ENCODE measurements at places on chromosomes 4 and X.

DNA sequence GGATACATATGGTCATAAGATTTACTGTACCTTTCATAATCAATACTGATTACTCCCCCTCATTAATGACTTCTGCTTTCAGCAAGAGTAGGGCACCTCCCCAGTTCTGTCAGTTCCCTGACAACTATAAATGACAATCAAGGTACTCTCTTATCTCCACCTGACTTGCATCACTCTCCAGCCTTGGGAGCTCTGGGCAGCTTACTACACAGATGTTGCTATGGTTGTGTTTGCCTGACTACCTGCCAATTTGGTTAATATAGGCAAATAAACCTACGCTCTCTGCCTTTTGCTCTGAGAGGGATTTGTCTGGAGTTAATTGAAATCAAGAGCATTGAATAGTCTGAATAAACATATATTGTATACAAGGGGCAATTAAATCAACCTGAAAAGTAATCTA is 22.8 kb upstream of the MAP7D3 start:
- H3K36me3 ChIP-seq = no peaks in the 10 kb centered on the region
- peaks cover 3% of the 10 kb centered on the region for H3K4me1 ChIP-seq

DNA sequence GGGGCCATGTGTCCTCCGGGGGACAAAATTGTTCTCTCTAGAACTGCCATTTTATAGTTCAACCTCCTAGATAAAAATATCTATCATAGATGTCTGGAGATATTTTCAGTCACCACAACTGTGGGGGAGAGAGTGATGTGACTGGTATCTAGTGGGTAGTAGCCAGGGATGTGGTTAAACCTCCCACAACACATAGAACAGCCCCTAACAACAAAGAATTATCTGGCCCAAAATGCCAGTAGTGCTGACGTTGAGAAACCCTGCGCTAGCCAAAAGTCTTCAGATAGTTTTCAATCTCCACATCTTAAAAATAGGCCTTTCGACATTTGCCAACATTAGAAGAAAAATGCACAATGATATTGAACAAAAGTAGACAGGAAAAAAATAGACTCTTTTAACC is 19.0 kb upstream of the SUPT20HL2 start:
- H3K27me3 ChIP-seq = no peaks in the 10 kb centered on the region
- H3K4me3 ChIP-seq = no peak overlapping the region
- DNase-seq = no peak
- H3K27ac ChIP-seq = no peak overlapping the region
- H3K4me1 ChIP-seq = no peaks in the 10 kb centered on the region

GRCh38 chr4:98508829-98509598 is 149.4 kb downstream of the TSPAN5 start:
- H3K27me3 ChIP-seq = no peaks in the 10 kb centered on the region
- peaks cover 19% of the 10 kb centered on the region for H3K36me3 ChIP-seq
- peaks cover 57% of the 10 kb centered on the region for H3K4me1 ChIP-seq
- no peak for DNase-seq
- no peak overlapping the region for H3K27ac ChIP-seq

DNA sequence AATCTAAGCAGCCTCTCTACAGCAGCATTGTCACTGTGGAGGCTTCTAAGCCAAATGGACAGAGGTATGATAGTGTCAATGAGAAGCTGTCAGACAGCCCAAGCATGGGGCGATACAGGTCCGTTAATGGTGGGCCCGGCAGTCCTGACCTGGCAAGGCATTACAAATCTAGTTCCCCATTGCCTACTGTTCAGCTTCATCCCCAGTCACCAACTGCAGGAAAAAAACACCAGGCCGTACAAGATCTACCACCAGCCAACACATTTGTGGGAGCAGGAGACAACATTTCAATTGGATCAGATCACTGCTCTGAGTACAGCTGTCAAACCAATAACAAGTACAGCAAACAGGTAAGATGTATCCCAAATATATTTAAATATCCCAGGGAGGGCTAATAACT is 4.1 kb downstream of the PCDH7 start:
- no peak overlapping the region for H3K27ac ChIP-seq
- peaks cover 3% of the 10 kb centered on the region for H3K4me1 ChIP-seq
- peaks cover 2% of the 10 kb centered on the region for H3K36me3 ChIP-seq

DNA sequence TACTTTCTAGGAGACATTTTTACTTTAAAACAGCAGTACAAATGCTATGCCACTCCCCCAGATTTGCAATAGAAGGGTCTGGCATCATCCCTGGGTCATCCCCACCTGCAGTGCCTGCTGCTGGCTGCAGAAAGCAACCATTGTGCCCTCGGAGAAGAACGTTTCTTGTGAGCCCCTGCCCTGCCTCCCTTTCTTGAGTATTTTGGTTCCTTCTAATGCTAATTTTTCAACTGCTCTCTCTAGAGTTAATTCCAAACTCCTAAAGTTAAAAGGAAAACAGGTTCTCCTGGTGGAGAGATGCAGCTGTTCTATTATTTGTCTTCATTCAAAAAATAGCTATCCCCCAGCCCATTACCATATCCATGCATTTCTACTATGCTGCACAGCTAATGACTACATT is 107.1 kb downstream of the IDS start:
- no peak for DNase-seq
- H3K36me3 ChIP-seq = no peaks in the 10 kb centered on the region
- H3K27me3 ChIP-seq = no peaks in the 10 kb centered on the region
- H3K27ac ChIP-seq = no peak overlapping the region
- no peaks in the 10 kb centered on the region for H3K4me1 ChIP-seq
- no peak overlapping the region for H3K4me3 ChIP-seq

- no peaks in the 10 kb centered on the region for H3K4me1 ChIP-seq
- H3K27me3 ChIP-seq = no peaks in the 10 kb centered on the region
- H3K36me3 ChIP-seq = peaks cover 35% of the 10 kb centered on the region
These were observed 34.2 kb downstream of the PKD2 start for GRCh38 chr4:88041626-88042025.

DNA sequence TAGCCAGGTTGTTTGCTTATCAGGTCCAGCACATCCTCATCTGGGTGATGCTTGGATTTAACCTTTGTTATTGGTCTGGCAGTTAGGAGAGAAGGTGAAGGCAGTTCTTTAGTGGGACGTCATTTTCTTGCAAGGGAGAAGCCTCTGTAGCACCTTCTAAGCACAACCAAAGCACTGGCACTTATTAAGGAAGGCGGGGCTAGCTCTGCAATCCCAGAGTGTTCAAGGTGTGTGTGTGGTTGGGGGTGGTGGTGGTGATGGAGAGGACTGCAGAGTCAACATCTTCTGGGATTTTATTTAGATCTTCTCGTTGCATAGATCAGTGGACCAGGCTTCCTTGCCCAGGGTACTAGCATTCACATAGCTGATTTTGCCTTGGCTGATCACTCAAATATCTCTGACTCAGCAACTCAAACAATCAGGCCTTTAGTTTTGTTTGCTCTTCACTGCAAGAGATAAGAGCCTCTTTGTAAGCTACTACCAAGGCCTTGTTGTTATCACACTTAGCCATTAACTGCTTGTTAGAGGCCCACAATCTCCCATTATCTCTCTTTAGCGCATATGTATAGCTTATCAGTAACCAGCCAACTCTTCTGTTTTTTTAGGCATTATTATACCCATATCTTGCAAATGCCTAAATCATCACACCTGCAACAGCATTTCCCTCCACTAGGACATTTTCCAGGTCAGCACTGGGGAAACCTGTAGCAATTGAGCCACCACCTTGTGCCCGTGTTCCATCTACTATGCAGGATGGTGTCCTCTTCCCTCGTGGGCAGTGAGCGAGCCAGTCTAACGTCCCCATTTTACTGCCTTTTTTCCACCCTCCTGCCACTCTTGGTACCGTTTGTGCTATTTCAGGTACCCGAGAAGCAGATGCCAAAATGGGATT is 36.5 kb upstream of the LINC00632 start:
- no peaks in the 10 kb centered on the region for H3K36me3 ChIP-seq
- H3K27ac ChIP-seq = no peak overlapping the region
- no peaks in the 10 kb centered on the region for H3K27me3 ChIP-seq
- H3K4me1 ChIP-seq = no peaks in the 10 kb centered on the region
- no peak overlapping the region for H3K4me3 ChIP-seq

- no peak for DNase-seq
- H3K27me3 ChIP-seq = no peaks in the 10 kb centered on the region
- no peak overlapping the region for H3K4me3 ChIP-seq
- no peak overlapping the region for H3K27ac ChIP-seq
- H3K4me1 ChIP-seq = no peaks in the 10 kb centered on the region
- H3K36me3 ChIP-seq = no peaks in the 10 kb centered on the region
These were observed 33.7 kb upstream of the WDR17 start for GRCh38 chr4:176031922-176032321.

DNA sequence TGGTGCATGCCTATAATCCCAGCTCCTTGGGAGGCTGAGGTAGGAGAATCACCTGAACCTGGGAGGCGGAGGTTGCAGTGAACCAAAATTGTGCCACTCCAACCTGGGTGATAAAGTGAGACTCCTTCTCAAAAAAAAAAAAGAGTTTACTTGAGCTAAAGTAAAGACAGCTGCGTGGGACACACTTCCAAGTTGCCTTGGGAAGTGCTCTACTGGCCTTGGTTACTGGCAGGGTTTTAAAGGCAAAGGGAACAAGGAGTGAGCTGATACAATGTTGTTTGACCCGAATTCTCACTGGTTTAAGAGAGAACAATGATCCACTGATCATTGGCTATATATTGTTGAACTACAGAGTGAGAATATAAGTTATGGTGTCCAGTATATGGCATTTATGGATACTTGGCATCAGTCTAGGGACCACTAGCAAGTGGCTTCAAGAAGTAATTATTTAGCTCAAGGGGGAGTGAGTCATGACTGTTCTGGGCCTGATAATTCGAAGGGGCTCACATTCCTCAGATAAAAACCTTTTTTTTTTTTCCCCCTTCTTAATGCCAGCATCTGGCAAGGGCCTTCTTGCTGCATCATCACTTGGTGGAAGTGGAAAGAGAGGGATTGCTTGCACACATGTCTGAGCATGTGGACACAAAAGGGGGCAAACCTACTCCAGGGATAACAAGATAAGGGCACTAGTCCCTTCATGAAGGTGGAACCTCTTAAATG is 32.3 kb downstream of the GRK4 start:
- no peaks in the 10 kb centered on the region for H3K4me1 ChIP-seq
- no peak for DNase-seq
- H3K4me3 ChIP-seq = no peak overlapping the region
- no peak overlapping the region for H3K27ac ChIP-seq
- H3K36me3 ChIP-seq = no peaks in the 10 kb centered on the region

DNA sequence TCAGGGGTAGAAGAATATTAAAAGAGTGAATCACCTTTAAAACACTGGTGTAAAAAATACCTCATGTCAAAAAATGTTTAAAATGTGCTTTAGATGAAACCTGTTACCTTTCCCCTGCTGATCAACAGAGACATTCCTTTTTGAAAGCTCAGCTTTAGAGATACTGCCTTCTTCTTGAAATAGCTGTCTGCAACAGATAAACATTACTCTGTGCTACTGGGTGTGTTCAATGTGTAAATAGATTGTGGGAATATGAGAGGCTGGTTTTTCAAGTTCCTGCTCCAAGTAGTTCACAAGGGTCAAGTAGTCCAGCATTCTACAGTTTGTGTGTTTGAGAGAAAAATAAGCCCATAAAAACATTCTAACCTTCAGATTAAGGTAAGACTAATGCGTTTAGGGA is at the start of gene SYTL5:
Gene SYTL5 (plus strand): TSS at position 263 of the 400 bp plus-strand sequence. CDS start 27,337 bp downstream, outside the sequence.
- no peak for DNase-seq
- no peaks in the 10 kb centered on the region for H3K27me3 ChIP-seq
- H3K4me1 ChIP-seq = no peaks in the 10 kb centered on the region
- no peak within 1 kb of the TSS for H3K4me3 ChIP-seq
- H3K36me3 ChIP-seq = no peaks in the 10 kb centered on the region
- no peak within 1 kb of the TSS for H3K27ac ChIP-seq

GRCh38 chr4:73613130-73613529 is 7.1 kb downstream of the RASSF6 start:
- H3K27ac ChIP-seq = no peak overlapping the region
- H3K27me3 ChIP-seq = peaks cover 2% of the 10 kb centered on the region
- no peaks in the 10 kb centered on the region for H3K4me1 ChIP-seq
- no peak for DNase-seq

DNA sequence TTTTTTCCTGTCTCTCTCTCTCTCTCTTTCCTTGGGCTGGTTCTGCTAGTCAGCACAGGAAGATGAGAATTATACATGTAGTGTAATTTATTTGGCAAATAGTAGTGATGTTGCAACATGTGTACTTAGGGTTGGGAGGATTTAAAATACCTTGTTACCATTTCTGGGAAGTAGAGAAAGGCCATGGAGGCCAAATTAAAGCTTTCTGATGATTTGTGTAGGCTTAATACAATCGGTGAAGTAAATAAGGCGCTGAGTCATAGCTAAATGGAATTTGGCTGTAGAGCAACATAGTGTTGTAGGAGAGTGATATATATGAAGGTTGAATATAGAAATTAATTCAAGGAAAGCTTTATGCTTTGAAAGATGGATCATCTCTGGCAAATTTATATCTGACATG is 295.3 kb downstream of the GRID2 start:
- no peak overlapping the region for H3K27ac ChIP-seq
- H3K27me3 ChIP-seq = no peaks in the 10 kb centered on the region
- H3K4me1 ChIP-seq = no peaks in the 10 kb centered on the region
- H3K36me3 ChIP-seq = no peaks in the 10 kb centered on the region
- no peak for DNase-seq
- H3K4me3 ChIP-seq = no peak overlapping the region

- peaks cover 4% of the 10 kb centered on the region for H3K36me3 ChIP-seq
- peak overlapping the region; percentile 99 for H3K4me3 ChIP-seq
- DNase-seq = peak; percentile 13
These were observed 552 bp downstream of the NKRF start for GRCh38 chrX:119605464-119606279.

DNA sequence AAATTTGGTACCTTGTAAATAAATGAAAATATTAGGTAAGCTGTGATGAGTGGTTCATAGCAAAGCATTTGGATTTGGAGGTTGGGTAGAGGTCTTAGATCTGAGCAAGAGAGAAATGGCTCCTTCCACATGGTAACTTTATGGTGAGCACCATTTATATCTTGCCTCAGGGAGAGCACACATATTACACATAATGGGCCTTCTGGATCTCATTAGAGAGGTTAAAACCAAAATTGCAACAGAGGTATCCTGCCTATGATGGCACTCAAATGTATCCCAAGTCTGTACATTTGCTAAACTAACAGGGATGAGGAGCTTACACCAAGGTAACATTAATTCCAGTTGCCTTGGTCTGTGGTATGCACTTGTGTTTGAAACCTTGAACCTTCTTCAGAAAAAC is 87.1 kb upstream of the PUDP start:
- H3K27me3 ChIP-seq = no peaks in the 10 kb centered on the region
- H3K4me1 ChIP-seq = no peaks in the 10 kb centered on the region
- no peak overlapping the region for H3K4me3 ChIP-seq

DNA sequence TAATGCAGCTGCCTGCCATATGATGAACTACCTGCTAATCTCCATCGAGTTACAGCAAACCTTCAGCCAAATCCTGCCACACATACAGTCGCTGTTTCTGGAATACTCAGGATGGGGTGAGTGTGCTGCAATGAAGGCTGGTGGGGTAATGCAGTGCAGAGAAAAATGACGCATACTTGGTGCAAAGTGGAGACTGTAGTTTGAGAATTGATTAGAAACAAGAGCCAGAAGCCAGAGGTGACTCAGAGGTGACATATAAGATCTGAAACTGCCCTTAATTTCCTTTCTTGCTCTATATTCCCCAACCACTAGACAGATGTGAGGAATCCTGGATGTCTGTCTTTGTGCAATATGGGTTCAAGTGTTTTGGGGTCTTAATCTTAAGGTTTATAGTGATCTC is 22.0 kb downstream of the C4orf54 start:
- H3K27me3 ChIP-seq = peaks cover 21% of the 10 kb centered on the region
- no peaks in the 10 kb centered on the region for H3K4me1 ChIP-seq
- no peak overlapping the region for H3K4me3 ChIP-seq
- no peaks in the 10 kb centered on the region for H3K36me3 ChIP-seq

GRCh38 chr4:123884922-123885321 is 488.3 kb downstream of the SPRY1 start:
- no peaks in the 10 kb centered on the region for H3K36me3 ChIP-seq
- H3K27ac ChIP-seq = no peak overlapping the region
- no peaks in the 10 kb centered on the region for H3K4me1 ChIP-seq
- no peak for DNase-seq
- no peaks in the 10 kb centered on the region for H3K27me3 ChIP-seq
